Naive B cell (primary cell): ENCODE measurements at places on chromosomes 16 and 17.

DNA sequence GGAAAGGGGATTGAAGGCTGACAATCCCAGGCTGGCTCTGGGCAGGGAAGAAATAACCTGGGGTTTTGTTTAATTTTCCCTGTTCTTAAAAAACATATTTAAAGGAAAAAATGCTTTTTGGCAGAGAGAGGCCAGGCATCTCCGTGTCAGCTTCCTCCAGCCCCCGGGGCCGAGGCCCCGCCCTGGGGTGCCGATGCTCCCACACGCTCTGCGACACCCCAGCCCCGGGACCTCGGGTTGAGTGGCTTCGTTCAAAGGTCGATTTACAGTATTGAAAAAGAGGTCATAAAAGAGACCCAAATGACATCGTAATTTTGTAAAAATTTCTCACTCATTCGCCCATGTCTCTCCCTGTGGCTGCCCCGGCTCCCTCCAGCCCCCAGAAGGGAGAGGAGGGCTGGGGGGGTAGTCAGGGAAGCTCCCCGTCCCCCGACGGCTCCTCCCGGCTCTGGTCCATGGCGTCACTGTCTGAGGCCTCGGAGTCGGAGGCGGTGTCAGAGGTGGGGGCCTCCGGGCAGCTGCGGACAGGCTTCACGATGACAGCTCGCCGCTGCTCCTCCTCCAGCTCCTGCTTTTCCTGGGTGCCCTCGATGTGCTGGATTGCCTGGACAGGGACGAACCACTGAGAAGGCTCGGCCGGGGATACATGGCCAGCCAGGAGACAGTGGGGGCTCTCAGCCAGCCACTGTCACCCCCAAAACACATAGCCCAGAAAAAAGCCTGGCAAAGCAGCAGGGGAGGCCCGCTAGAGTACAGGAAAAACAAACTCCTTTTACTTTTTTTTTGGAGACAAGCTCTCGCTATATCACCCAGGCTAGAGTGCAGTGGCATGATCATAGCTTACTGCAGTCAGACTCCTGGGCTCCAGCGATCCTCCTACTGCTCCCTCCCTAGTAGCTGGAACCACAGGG is 14.9 kb downstream of the TFAP4 start:
- no peak overlapping the region for H3K4me3 ChIP-seq
- no peaks in the 10 kb centered on the region for H3K36me3 ChIP-seq
- DNase-seq: no peak
- peaks cover 14% of the 10 kb centered on the region for H3K4me1 ChIP-seq
- H3K27ac ChIP-seq: peak overlapping the region; percentile 67

DNA sequence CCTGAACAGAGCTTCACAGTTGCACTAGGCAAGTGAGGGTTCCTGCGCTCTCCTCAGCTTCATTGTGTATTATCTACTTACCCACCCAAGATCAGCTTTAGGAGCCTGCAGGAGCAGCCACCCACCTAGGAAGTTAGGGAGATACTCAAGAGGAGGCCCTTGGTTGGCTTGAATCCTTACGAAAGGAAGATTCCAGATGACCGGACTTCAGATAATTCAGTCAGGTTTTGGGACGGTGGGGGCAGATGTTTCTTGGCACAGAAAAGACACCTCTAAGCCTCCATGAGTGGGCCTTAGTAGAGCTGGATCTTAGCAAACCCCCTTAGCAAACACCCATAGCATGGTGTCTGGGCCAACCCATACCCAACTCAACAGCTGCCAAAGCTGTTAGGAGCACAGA is 2.4 kb upstream of the CBFB start:
- H3K36me3 ChIP-seq: no peaks in the 10 kb centered on the region
- H3K4me3 ChIP-seq: peak overlapping the region; percentile 40
- H3K27me3 ChIP-seq: no peaks in the 10 kb centered on the region
- H3K4me1 ChIP-seq: peaks cover 7% of the 10 kb centered on the region

GRCh38 chr16:28528463-28528867 is 10.3 kb downstream of the NUPR1 start:
- H3K27me3 ChIP-seq: no peaks in the 10 kb centered on the region
- H3K4me1 ChIP-seq: no peaks in the 10 kb centered on the region
- H3K36me3 ChIP-seq: no peaks in the 10 kb centered on the region
- no peak overlapping the region for H3K27ac ChIP-seq

- H3K36me3 ChIP-seq: no peaks in the 10 kb centered on the region
- no peak overlapping the region for H3K27ac ChIP-seq
- H3K4me3 ChIP-seq: no peak overlapping the region
- DNase-seq: no peak
Measured at GRCh38 chr17:10754109-10754508, 24.3 kb upstream of the TMEM220 start.

DNA sequence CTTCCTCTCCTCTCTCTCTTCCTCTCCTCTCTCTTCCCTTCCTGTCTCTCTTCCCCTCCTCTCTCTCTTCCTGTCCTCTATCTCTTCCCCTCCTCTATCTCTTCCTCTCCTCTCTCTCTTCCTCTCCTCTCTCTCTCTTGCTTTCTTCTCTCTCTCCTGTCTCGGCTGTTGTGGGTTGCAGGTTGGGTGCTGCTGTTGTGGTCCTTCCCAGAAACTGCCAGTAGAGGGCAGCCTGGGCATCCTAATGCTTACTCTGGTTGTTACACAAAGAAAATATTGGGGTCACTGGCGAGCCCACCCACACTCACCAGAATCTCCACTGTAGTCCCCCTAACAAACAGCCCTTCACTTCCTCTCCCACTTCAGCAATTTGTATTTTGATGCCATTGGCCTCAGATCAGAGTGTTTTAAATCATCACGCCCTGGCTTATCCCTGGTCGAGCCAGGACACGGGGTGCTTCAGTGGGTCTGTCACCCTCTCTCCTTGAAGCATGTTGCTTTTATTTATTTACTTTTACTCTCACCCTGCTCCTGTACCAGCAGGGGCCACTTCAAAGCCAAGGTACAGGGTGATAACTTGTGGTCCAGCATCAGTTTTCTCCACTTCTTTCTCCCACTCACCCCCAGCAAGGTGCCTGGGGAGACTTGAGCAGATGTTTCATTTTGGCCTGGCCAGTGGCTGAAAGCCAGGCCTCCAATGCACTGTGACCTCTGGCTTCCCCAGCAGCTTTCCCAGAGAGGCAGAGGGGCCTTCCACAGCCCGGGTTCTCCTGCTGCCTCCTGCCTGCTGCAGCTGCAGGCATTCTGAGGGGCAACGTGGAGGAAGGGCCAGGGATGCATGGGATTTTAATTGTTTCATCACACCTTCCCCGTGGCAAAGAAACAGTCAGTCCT is 4.7 kb upstream of the MMP15 start:
- H3K27me3 ChIP-seq: peaks cover 5% of the 10 kb centered on the region
- no peaks in the 10 kb centered on the region for H3K36me3 ChIP-seq
- H3K4me1 ChIP-seq: peaks cover 20% of the 10 kb centered on the region

GRCh38 chr16:21088143-21088542 is 62.5 kb downstream of the DNAH3 start:
- peaks cover 51% of the 10 kb centered on the region for H3K27me3 ChIP-seq
- no peaks in the 10 kb centered on the region for H3K4me1 ChIP-seq
- DNase-seq: no peak
- H3K4me3 ChIP-seq: no peak overlapping the region
- H3K27ac ChIP-seq: no peak overlapping the region

GRCh38 chr16:9370061-9370491 is 278.6 kb downstream of the HAPSTR1 start:
- no peaks in the 10 kb centered on the region for H3K36me3 ChIP-seq
- peaks cover 3% of the 10 kb centered on the region for H3K4me1 ChIP-seq
- no peak overlapping the region for H3K27ac ChIP-seq

GRCh38 chr17:50280068-50280467 is 5.8 kb downstream of the TMEM92 start:
- peaks cover 89% of the 10 kb centered on the region for H3K27me3 ChIP-seq
- H3K4me1 ChIP-seq: no peaks in the 10 kb centered on the region
- DNase-seq: no peak
- no peak overlapping the region for H3K27ac ChIP-seq
- no peaks in the 10 kb centered on the region for H3K36me3 ChIP-seq

DNA sequence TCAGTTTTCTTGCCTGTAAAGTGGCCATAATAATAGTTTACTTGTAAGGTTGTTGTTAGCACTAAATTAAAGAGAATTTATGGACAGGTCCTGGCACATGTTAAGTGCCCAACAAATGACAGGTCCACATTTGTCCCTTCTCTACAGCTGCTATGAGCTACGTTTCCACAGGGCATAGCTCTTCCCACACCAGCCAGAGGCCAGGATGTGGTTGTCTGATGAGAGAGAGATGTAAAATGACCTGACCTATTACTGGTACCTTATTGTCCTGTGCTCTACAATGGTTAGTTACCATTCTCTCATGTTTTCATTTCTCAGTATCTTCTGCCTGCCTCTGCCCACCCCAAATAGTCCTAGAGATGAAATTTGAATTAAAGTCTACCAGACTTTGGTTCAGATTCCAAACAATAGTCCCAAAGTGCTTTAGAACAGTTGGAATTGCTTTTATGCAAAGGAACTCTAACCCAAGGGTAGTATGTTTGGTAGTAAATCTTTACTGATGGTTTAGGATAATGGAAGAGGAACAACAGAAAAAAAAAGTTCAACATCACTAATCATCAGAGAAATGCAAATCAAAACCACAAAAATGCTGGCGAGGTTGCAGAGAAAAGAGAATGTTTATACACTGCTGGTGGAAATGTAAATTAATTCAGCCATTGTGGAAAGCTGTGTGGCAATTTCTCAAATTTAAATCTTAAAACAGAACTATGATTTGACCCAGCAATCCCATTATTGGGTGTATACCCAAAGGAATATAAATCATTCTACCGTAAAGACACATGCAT is 57.1 kb upstream of the ANKFN1 start:
- no peak overlapping the region for H3K4me3 ChIP-seq
- H3K27me3 ChIP-seq: peaks cover 9% of the 10 kb centered on the region

GRCh38 chr17:5511401-5512225 is 25.2 kb downstream of the MIS12 start:
- peaks cover 20% of the 10 kb centered on the region for H3K36me3 ChIP-seq
- peak overlapping the region; percentile 49 for H3K27ac ChIP-seq
- H3K4me3 ChIP-seq: no peak overlapping the region
- H3K27me3 ChIP-seq: no peaks in the 10 kb centered on the region
- DNase-seq: no peak
- peaks cover 7% of the 10 kb centered on the region for H3K4me1 ChIP-seq

DNA sequence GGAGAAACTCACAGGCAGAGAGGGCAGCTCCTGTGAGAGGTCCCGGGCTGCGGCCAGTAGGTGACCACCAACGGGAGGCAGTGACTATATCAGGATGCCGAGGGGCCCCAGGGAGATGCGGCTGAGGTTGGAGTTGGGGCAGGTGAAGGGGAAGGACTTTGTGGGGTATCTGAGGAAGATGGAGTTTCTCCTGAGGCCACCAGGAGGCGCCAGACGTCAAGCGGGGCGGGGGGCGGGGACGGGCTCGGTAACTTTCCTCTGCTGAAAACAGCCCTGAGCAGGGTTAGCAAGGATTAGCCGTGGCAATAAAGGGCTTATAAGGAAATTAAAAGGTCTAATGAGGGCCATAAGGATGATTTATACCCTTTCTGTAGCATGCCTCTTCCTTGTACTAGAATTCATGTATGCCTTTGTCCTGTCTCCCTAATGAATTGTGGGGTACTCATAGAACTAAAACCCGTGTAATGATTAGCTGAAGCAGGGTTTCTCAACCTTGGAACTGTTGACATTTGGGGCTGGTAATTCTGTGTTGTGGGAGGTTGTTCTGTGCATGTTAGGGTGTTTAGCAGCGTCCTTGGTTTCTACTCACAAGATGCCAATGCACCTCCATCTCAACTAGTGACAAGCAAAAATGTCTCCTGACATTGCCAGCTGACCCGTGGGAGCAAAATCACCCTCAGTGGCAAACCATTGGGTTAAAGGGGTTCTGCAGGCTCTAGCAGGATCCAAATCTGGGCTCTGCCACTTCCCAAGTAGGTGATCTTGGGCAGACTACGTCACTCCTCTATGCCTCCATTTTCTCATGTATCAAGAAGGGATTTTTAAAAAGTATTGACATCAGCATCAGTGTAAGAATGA is 74.8 kb upstream of the GRIN2A start:
- peak overlapping the region; percentile 87 for H3K27ac ChIP-seq
- H3K4me1 ChIP-seq: peaks cover 39% of the 10 kb centered on the region
- DNase-seq: peak; percentile 49
- H3K27me3 ChIP-seq: no peaks in the 10 kb centered on the region
- H3K4me3 ChIP-seq: peak overlapping the region; percentile 58

GRCh38 chr17:5055543-5055942 is 20.3 kb upstream of the SLC52A1 start:
- H3K36me3 ChIP-seq: no peaks in the 10 kb centered on the region
- no peak for DNase-seq
- H3K27me3 ChIP-seq: peaks cover 13% of the 10 kb centered on the region
- H3K4me1 ChIP-seq: peaks cover 21% of the 10 kb centered on the region
- no peak overlapping the region for H3K4me3 ChIP-seq

GRCh38 chr17:57833179-57833939 is 16.5 kb downstream of the MRPS23 start:
- no peak overlapping the region for H3K27ac ChIP-seq
- no peak overlapping the region for H3K4me3 ChIP-seq
- H3K4me1 ChIP-seq: no peaks in the 10 kb centered on the region
- H3K27me3 ChIP-seq: no peaks in the 10 kb centered on the region

DNA sequence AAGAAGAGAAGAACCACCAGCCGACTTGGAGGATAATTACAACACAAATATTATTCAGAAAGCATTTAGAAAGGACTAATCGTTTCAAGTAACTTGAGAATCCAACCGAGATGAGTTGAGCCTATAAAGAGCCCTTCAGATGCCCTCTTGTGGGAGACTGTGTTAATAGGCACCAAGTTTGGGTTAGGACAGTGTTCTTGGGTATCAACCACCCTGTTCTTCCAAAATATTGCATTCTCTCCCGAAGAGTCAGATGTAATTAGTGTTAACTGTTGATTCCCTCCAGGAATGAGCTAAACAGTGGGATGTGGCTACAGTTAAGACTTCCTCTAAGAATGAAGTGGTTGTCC is 87.8 kb upstream of the NOL11 start:
- peaks cover 22% of the 10 kb centered on the region for H3K36me3 ChIP-seq
- H3K4me3 ChIP-seq: no peak overlapping the region
- H3K27me3 ChIP-seq: no peaks in the 10 kb centered on the region
- no peaks in the 10 kb centered on the region for H3K4me1 ChIP-seq

DNA sequence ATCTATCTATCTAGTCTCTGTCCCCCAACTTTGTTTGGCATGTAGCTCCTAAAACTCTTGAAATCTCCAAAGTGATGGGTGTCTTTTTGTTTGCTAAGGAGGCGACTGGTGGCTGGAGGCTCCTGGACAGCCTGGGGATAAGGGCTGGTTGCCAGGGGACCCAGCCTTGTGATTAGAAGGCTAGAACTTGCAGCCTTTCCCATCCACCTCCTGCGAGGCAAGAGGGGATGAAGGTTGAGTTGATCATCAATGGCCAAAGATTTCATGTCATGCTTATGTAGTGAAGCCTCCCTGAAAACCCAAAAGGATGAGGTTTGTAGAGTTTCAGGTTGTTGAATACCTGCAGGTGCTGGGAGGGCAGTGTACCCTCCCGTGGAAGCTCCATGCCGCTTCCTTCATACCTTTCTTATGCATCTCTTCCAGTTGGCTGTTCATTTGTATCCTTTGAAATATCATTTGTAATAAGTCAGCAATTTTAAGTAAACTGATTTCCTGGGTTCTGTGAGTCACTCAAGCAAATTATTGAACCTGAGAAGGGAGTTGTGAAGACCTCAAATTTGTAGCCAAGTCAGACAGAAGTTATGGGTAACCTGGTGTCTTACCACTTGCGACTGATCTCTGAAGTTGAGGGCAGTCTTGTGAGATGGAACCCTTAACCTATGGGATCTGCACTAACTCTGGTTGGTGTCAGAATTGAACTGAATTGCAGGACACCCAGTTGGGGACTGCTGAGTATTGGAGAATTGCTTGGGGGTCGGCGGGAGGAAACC is 202.4 kb downstream of the SEC14L1 start:
- H3K27me3 ChIP-seq: no peaks in the 10 kb centered on the region
- peak overlapping the region; percentile 92 for H3K4me3 ChIP-seq
- H3K27ac ChIP-seq: no peak overlapping the region
- H3K36me3 ChIP-seq: no peaks in the 10 kb centered on the region
